ENCODE measurements at places on chromosomes 16 and 17.

DNA sequence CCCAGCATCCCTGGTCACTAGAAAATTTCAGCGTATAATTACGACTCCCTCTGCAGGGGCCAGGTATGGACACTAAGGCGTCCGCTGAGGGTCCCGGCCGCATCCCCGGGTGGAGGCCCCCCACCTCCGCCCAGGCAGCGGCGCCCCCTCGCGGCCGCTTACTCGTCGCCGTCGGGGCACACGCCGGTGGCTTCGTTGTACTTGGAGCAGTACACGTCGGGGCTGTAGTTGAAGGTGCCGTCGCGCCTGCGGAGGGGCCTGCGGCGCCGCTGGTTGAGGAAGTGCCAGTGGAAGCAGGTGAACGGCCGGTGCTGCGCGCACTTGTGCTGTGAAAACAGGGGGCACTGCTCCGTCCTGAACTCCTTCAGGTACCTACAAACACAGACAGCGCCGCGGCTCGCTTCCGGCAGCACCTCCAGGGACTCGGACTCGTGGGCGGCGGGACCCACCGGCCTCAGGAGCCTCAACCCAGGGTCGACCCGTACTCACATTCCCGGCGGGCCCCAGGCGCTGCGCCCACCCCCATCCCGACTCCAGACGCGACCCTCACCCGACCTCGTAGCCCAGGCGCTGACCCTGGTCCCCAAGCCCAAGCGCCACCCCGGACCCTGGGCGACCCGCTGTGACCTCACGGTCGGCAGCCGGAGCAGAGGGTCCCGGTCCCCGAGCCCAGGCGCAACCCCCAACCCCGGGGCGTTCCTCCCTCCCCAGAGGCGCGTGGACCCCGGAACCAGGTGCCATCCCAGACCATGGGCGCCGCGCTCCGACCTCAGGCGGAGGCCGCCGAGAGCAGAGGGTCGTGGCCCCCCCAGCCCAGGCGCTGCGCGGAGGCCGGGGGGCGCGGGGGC is 596 bp downstream of the UNKL start:
- peak; percentile 54 for DNase-seq

- no peak for DNase-seq
Observed at GRCh38 chr17:50637829-50638605, 3.3 kb downstream of the ABCC3 start.

GRCh38 chr16:50396761-50397535 is 28.2 kb upstream of the BRD7 start:
- DNase-seq = no peak

DNA sequence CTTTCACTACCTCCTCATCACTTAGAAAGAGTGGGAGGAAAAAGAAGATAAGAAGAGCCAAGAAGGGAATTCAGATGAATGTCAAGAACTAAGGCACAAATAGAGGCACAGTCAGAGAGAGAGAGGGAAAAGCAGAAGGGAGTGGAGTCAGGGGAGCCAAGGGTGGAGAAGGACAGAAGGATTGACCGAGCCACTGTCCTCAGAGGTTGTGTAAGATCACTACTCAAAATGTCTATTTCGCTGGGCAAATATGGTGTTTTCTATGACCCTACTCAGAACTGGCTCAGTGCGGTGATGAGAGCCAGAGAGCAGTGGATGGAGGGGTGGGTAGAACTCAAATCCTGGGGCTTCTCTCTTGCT is 139.2 kb upstream of the HS3ST2 start:
- no peak for DNase-seq

- no peak for DNase-seq
Observed at GRCh38 chr17:28634206-28634865, 10.6 kb downstream of the BLTP2 start.

- peak; percentile 6 for DNase-seq
Observed at GRCh38 chr17:20234276-20234675, 225.1 kb downstream of the SPECC1 start.

- no peak for DNase-seq
Observed at GRCh38 chr17:40064971-40065768, 2.4 kb downstream of the THRA start.

DNA sequence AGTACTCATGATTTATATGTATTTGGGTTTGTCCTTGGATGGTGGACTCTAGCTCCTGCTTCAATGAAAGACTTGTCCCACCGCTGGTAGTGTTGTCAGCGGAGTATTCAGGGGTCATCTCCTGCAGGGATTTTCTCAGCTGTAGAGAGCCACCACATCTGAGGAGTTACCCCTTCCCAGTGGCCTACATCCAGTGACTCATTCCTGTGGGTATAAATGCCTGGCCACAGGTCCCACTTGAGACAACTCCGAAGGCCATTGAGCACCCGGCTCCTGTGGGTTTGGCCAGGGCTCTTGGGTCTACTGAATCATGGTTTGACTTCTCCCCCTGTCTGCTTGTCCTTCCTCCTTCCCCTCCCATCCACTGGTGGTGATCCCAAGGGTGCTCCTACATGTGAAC is 34.6 kb upstream of the WSB1 start:
- DNase-seq = no peak

DNA sequence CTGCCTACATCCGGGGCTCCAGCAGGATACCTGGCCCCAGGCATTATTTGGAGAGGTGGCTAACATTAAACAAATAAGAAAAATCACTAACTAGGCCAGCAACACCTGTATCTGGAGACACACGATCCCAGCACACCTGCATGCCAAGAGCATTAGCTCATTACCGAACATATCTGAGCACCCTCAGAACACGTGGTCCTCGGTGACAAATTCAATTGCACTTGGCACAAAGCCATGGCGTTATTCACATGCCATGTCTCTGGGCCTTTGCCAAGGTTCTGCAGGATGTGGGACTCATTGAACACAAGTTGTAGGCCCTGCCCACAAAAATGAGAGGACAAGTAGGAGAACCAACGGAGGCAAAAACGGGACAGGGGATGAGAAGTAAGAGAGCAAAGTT is 552.3 kb downstream of the TOX3 start:
- no peak for DNase-seq

GRCh38 chr17:27783440-27784350 is 16.6 kb downstream of the NOS2 start:
- no peak for DNase-seq

- no peak for DNase-seq
Observed at GRCh38 chr16:54447576-54448440, 161.2 kb upstream of the IRX3 start.

- peak; percentile 5 for DNase-seq
Observed at GRCh38 chr17:3723188-3723555, 531 bp upstream of the HASPIN start.

DNA sequence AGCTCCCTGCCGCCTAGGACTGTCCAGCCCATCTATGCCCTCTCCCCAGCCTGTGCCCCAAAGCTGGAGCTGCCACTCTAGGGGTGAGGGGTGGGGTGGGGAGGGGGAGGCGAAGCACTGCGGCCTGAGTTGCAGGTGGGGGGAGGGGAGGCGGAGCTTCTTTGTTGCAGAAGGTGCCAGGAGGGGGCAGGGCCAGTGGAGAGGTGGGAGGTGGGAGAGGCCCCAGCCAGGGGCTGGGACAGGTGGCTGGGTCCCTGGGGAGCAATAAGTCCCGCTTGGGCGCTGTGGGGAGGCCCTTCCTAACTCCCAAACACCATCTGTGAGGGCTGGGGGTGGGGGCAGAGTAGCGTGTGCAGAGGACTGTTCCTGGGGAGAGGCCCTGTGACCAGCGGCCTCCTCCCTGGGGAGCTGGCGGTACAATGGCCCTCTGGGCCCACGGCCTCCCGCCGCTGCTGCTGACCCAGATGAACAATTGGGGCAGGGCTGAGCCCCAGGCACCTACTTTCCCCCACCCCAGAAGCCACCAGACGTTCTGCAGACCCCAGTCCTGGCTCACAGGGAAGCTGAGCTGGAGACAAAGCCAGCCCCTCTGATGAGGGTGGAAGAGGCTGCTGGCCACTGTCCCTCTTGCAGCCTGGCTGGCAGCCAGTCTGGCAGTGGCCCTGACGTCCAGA is 2.2 kb upstream of the NTN3 start:
- DNase-seq = no peak

DNA sequence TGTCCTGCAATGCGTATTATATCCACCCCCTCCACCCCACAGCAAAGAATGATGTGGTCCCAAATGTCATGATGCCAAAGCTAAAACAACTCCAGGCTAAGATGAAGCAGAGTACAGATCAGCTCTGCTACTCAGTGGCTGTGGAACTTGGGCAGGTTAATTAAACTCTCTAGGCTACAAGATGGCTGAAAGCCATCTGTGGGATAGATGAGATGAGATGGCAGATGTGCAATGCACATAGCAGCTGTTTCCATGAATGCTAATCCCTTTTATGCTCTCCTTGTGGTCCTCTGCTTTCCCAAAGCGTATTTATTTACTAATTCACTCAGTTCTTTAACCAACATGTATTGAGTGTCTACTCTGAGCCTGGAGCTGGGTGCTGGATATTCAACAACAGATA is 114.4 kb downstream of the GRIN2A start:
- DNase-seq = no peak

- DNase-seq = no peak
Observed at GRCh38 chr16:66308096-66308495, 58.4 kb upstream of the CDH5 start.

- no peak for DNase-seq
Observed at GRCh38 chr17:57373756-57374155, 117.4 kb downstream of the MSI2 start.

DNA sequence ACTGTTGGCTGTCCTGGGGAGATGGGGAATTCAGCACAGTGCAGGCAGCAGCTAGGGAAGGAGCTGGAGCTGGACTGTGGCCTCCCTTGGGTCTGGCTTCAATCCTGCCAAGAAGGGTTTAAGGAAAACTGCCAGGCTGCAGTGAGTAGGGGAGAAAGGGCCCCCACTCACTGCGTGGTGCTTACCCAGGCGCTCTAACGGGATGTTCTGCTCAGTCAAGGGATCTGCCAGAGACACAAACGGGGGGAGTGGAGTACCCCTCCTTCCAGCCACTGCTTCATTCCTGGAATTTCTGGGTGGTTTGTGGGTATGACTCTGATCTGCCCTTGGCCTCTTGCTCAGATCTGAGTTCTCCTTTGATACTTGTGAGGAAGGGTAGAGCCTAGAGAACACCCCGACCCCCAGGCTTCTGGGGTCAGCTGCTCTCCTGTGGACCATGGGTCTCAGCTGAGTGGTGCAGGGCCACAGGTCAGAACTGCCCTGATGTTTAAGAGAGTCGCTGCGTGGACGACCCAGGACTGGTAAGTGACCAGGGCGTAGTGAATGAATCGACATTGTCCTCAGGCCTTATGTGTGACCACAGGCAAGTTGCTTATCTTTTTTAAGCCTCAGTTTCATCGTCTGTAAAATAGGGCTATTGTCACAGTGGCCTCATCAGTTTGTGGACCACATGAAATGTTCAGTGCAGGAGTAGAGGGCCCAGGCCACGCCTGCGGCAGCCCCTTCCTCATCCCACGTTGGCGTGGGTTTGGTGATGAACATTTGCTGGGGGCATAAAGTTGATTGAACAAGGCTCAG is 9.6 kb downstream of the CRISPLD2 start:
- DNase-seq = no peak

DNA sequence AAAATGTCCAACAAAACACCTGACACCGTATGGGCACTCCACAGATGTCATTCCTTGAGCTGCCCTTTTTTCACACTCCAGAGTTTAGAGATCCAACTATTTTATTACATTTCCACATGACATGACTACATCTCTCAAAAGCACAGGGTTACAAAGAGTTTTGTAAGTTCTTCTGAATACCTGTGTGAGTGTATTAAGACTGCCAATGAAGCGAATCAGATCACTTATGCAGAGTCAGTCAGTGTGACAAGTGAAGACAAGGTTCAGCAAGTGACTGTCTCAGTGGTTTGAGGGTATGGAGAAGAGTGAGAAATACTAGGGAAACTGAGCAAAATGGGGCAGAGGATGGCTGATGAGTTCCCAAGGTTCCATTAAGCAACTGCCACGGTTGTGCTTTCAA is 8.4 kb downstream of the SDR42E1 start:
- DNase-seq = no peak

DNA sequence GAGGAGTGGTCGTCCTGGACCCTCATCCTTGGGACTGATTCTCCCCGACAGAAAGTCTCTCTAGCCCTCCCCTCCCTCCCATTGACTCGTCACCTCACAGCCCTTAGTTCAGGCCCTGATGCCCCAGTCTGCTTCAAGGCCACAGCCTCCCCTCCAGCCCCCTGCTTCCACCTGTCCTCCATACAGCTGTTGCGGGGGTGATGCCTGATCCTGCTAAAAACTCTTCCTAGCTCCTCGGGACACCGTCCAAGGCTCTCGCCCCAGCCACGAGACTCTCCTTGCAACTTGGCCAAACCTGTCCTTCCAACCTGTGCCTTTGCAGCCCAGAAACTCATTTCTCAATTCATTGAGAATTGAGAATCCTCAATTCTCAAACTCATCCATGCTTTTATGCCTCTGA is 6.8 kb downstream of the STAC2 start:
- no peak for DNase-seq

DNA sequence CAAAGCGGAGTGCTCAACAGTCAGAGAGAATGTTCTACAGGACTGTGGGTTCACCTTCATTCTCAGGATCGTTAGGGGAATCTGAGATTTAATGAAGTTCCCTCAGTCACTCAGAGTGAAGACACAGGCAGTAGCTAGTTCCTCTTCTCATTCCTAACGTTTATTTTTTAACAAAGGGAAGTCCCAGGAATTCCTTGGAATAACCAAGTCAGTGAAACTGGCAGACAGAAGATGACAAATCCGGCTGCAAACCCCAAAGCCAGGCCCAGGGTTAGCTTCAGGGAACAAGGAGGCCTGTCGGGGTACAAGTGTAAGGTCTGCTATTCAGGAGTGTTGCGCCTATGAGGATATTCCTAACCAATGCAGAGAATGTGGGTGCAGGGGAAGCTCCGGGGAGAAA is 42.0 kb downstream of the COTL1 start:
- no peak for DNase-seq

DNA sequence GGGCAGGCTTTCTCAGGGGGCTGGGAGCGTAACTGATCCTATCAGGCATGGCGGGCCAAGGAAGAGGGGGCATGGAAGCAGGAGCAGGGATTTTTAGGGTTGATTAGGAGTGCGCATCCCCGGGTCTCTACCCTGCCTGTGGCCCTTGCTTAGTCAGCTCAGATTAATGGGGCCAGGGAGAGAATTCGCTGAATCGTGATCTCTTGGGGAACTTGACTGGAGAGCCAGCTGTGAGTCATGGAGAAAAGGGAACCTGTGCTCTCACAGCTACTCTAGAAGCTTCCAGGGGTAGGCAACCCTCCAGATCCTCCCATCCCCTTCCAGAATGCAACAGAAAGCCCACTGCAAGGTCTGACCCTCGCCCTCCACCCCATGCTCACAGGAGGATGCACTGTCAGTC is 3.6 kb downstream of the FOXN1 start:
- no peak for DNase-seq

DNA sequence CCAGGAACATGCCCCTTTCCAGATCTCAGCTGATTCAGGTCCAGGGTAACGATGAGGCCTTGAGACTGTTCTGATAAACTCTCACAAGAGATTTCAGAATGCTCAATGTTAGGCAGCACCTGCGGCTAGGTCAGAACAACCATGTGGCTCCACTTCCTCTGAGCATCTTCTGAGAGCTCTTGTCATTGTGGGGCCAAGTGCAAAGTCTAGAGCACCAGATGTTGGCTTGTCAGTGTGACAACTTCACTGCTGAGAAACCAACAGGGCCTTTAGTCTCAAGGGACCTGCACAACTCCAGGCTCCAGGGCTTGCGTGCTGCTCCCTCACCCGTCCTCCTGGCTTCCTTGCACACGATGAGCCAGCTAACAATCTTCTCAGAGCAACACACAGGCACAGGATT is 29.0 kb downstream of the FCSK start:
- no peak for DNase-seq

GRCh38 chr16:59336136-59336695 is 602.1 kb upstream of the GOT2 start:
- no peak for DNase-seq

- DNase-seq = peak; percentile 68
Observed at GRCh38 chr16:27464626-27465482, 62.9 kb downstream of the IL21R start.

Measured in CD8-positive, alpha-beta memory T cell (primary cell).